Osteoblast (primary cell): ENCODE measurements at places on chromosomes 2 and 18. TPM values are rescaled to one million over a fixed set of nuclear protein-coding genes. Genes with fewer than 3 reads are reported as not detected.

DNA sequence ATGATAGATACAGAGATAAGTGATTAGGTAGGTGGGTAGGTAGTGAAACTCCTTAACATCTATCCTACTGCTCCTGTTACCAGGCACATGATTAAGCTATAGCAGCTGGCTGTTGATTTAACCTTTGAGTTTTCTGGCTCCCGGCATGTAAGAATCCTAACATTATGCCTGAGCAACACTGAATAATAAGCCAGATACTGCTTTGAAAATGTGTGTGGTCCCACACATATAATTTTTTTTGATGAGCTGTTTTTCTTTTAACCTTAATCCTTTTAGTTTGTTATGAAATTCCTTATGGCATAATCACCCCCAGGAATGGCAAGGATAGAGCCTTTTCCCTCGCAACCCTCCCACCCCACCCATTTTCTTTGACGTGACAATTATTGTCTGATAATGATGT is 104.2 kb upstream of the NEUROD1 start:
- peak overlapping the region; percentile 42 for H3K27ac ChIP-seq
- H3K36me3 ChIP-seq: no peaks in the 10 kb centered on the region
- H3K4me3 ChIP-seq: no peak overlapping the region
- DNase-seq: no peak
- H3K27me3 ChIP-seq: no peaks in the 10 kb centered on the region
- peaks cover 32% of the 10 kb centered on the region for H3K4me1 ChIP-seq

DNA sequence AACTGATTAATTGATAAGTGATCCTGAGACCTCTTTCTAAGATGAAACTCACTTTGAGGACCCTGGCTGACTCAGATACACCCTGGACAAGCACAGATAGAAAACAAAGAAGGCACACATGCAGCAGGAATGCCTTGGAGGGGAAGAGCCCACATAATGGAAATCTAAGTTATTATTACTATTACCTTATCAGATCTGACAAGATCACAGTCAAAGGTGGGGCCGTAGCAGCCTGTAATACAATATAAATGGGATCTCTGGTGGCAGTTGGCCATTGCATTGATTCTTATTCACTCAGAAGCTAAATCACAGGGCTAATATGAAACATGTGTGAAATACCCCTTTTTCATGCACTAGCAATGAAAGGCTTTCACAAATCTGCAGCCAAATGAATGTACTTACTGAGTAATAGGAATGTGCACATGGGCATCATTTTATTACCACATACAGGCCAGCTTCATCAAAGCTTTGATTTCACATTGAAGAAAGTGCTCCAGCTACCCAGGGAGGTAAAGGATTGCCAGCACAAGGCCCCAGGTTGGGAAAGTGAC is 84.0 kb downstream of the ZBTB7C start:
- peaks cover 25% of the 10 kb centered on the region for H3K4me1 ChIP-seq
- H3K4me3 ChIP-seq: no peak overlapping the region
- DNase-seq: no peak
- H3K27me3 ChIP-seq: no peaks in the 10 kb centered on the region

DNA sequence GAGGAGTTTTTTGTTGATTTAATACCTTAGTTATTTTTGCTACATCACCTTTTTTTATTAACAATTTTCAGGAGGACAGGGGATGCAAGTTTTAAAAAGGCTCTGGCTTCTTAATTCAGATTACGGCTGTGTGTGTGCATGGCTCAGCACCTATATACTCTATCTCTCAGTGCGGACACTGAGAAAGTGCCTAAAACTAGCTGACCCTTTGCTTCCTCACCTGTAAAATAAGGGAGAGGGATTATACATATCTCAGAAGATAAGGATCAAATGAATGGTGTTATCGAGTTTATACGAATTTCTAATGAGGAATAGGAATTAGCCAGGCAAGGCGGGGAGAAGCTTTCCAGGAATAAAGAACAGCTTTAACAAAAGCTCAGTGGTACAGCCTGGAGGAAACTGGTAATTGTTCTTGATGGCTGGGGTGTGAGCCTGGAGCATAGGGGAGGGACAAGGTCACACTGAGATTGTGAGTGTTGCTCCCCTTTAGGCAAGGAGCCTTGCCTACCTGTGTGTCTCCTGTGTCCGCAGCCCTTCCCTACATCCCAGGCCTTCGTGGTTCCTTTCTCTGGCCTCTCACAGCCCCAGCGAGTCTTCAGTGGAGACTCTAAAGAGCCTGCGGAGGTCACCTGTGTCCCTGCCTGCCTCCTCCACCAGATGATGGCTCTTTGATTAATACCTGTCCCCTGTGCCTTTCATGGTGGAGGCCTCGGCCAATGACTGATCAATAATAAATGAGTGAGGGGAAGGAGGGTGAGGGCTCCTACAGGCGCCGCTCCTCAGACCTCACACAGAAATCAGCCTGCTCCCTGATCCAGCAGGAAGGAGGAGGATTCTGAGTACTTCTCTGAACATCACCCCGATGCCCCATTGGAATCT is 92.7 kb downstream of the DDX1 start:
- no peaks in the 10 kb centered on the region for H3K27me3 ChIP-seq
- no peaks in the 10 kb centered on the region for H3K4me1 ChIP-seq
- no peak for DNase-seq
- H3K4me3 ChIP-seq: no peak overlapping the region
- no peaks in the 10 kb centered on the region for H3K36me3 ChIP-seq

DNA sequence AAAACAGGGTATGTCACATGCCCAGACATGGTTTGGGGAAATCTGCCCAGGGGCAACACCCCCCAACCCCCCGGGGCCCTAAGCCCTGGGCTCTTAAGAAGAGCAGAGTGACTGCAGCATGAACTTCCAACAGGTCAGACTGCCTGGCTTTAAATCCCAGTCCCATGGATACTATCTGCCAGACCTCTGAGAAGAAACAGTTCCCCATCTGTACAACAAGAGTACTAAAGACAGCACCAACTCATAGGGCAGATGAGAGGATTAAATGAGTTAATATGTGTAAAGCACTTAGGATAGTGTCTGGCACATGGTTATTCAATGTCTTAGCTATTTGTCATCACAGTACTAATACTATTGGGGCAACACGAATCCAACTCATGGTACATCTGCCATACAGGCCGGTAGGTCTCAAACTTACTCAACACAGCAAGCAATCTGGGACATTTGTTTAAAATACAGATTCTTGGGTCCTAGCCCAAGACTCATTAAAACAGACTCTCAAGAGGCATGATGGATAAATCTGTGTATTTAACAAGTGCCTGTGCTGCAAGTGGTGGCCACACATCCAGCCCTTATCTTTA is 23.4 kb downstream of the CDH2 start:
- H3K4me3 ChIP-seq: no peak overlapping the region
- no peak overlapping the region for H3K27ac ChIP-seq
- no peak for DNase-seq
- H3K27me3 ChIP-seq: no peaks in the 10 kb centered on the region
- peaks cover 7% of the 10 kb centered on the region for H3K4me1 ChIP-seq

DNA sequence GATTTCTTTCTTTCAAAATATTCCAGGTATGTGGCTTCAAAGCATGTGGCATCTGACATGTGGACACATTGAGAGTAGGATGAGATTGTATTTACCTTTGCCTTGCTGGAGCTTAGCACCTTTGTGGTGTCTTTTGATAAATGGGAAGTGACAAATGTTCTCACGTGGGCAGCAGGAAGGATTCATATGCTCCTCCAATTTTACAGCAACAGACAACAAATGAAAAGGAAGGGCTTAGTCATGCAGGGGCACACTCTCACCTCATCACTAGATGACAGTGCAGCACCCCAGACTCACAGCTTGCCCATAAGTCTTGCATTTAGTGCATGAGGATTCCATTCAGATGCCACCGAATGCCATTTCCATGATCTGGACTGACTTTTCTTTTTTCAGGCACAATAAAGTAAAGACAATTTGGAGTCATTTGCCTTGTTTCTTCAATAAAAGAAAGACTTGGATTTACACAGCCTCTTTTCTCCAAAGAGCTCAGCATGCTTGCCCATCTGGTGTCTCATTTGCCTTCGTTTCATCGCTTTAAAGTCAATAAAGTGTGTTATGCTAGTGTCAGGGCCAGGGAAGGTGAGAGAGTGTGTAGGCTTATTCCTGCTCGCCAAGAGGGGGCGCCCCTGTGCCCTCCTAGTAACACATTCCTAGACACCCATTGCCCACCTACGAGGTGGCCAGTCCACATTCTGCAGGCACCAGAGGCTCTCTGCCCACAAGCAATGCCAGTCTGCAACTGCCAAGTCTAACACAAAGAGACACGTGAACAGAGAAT is 39.6 kb upstream of the DAPL1 start:
- peaks cover 10% of the 10 kb centered on the region for H3K27me3 ChIP-seq
- no peaks in the 10 kb centered on the region for H3K36me3 ChIP-seq
- no peak overlapping the region for H3K27ac ChIP-seq
- DNase-seq: no peak
- H3K4me3 ChIP-seq: no peak overlapping the region

GRCh38 chr18:77969972-77970371 is 720.3 kb downstream of the GALR1 start:
- no peak overlapping the region for H3K4me3 ChIP-seq
- H3K36me3 ChIP-seq: no peaks in the 10 kb centered on the region
- no peak for DNase-seq
- H3K27me3 ChIP-seq: no peaks in the 10 kb centered on the region

DNA sequence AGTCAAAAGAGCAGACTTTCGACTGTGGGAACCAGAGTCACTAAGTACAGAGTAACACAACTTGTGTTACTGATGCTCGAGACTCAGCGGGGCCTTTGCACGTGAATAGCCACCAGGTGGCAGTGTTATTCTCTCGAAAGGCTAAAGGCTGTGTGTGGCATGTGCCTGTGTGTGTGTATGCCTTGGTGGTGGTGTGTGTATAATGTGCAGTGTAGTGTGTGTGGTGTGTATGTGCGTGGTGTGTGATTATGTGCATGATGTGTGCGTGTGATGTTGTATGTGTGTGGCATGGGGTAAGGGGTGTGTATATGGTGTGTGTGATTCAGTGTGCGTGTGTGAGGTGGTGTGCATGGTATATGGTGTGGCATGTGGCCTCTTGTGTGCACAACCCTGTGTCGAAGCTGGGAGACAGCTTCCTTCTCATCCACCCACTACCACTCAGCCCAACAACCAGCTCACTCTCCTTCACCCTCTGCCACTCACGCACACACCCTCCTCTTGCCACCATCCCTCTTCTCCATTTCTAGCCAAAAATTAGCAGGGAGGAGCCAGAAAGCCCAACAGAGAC is 83.0 kb upstream of the ZNF532 start:
- H3K4me3 ChIP-seq: no peak overlapping the region
- no peaks in the 10 kb centered on the region for H3K27me3 ChIP-seq
- peak; percentile 93 for DNase-seq
- H3K36me3 ChIP-seq: no peaks in the 10 kb centered on the region
- no peak overlapping the region for H3K27ac ChIP-seq

DNA sequence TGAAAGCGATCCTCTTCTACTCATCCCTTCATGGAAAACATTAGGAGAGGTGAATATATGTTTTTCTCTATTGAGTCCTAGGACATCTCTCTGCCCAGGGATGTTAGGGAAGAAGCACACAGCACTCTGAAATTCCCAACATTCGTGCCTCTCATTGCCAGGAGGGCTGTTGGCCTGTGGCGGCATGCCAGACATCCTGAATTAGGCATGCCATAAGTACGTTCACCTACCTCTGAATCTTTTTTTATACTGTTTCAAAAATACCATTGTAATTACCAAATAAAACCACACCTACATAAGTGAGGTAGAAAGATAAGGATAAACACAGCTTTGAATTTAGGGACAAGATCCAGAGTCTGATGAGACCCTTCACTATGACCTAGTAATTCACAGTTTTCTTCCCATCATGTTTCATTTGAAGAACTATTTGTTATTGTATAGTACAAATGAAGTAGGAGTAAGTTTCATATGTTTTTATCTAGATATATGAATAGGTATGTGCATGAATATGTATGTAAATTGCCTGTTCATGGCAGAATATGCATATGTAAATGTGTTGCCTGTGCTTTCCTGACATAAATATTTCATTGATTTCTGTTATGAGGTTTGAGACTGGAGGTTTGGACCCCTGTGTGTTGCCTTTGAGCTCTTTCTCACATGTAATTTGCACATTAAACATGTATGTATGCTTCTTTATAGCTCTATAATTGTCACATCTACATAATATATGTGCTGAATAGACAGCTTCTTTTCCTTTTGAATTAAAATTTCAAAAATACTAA is 66.6 kb upstream of the STAM2 start:
- H3K27ac ChIP-seq: no peak overlapping the region
- no peaks in the 10 kb centered on the region for H3K27me3 ChIP-seq
- H3K36me3 ChIP-seq: no peaks in the 10 kb centered on the region
- H3K4me1 ChIP-seq: no peaks in the 10 kb centered on the region
- DNase-seq: no peak

GRCh38 chr2:188132385-188132784 is 159.3 kb upstream of the GULP1 start:
- no peaks in the 10 kb centered on the region for H3K4me1 ChIP-seq
- H3K4me3 ChIP-seq: no peak overlapping the region
- H3K36me3 ChIP-seq: no peaks in the 10 kb centered on the region
- H3K27ac ChIP-seq: no peak overlapping the region

Gene IL36G
- not detected in 2 replicates for total RNA-seq

Gene NPC1
- 136 and 254 TPM in 2 replicates for total RNA-seq
